Mesothelial cell of epicardium (in vitro differentiated cells): ENCODE measurements at places on chromosomes 1 and 21. TPM values are rescaled to one million over a fixed set of nuclear protein-coding genes. Genes with fewer than 3 reads are reported as not detected.

RNF207 gene
- 467 to 481 TPM (median 477 TPM) in 3 replicates for total RNA-seq

PLPPR5 gene
- total RNA-seq: 0.11 to 0.20 TPM in 2 of 3 replicates, not detected in the other

GRCh38 chr1:210445931-210446330, 117.2 kb downstream of the HHAT start:
- peaks cover 4% of the 10 kb centered on the region for H3K36me3 ChIP-seq
- no peak for DNase-seq
- no peaks in the 10 kb centered on the region for H3K4me1 ChIP-seq
- H3K27ac ChIP-seq: no peak overlapping the region

DNA sequence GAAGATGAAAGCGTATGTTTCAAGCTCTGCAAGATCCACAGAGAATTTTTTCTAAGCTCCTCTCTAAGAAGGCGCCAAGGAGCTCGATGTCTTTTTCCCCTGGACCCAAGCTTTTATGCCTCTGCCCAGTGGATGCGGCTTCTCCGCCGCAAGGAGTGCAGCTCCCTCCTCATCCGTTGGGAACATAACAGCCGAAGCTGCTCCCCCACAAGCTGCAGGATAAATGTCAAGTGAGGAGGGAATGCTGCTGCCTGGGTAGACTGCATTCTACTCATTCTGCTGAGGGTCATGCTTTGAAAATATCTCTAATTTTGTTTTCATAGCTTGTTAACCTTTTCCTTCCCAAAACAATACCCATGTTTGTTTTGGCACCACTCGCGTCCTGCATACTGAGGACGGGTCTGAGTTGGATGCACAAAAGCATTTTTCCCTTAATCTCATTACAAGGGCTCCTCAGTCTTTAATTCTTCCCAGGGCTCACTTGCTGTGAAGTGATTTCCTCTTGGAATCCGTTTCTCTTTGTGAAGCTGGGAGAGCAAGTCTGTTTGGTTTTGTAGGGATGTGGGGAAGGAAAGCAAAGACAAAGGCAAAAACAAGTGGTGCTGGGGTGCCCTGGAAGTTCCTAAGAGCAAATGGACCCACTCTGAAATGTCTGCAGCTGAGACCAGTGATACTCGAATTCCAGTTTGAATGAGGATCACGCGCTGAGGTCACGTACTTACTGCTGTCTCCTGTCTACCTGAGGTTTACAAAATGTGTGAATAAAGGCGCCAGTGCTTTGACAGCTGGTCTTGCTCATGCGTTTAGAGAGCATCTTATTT, 134.0 kb upstream of the IRF2BP2 start:
- H3K4me1 ChIP-seq: peaks cover 58% of the 10 kb centered on the region
- no peak for DNase-seq
- H3K27ac ChIP-seq: peak overlapping the region; percentile 85
- H3K36me3 ChIP-seq: no peaks in the 10 kb centered on the region
- no peaks in the 10 kb centered on the region for H3K27me3 ChIP-seq
